Melanocyte of skin (primary cell): ENCODE measurements at places on chromosomes 6 and 20. TPM values are rescaled to one million over a fixed set of nuclear protein-coding genes. Genes with fewer than 3 reads are reported as not detected.

The TNNC2 gene
- not detected in 2 replicates for total RNA-seq

The PLCB1 gene
- total RNA-seq = under 0.01 and 1.2 TPM in 2 replicates

The IL17F gene
- total RNA-seq = not detected in 2 replicates

The SPTLC3 gene
- total RNA-seq = 0.69 and 4.0 TPM in 2 replicates

The MAS1 gene
- not detected in 2 replicates for total RNA-seq

The HTR1B gene
- total RNA-seq = 0.73 TPM in 1 of 2 replicates, not detected in the other

The HSPA12B gene
- under 0.01 TPM in 2 replicates for total RNA-seq

The BPIFB4 gene
- total RNA-seq = not detected in 2 replicates

The HDAC2 gene
- 73.9 and 104 TPM in 2 replicates for total RNA-seq

The MUC21 gene
- total RNA-seq = not detected in 2 replicates

The CDH26 gene
- 0.69 and 1.1 TPM in 2 replicates for total RNA-seq

The TDP2 gene
- total RNA-seq = 12.0 and 17.4 TPM in 2 replicates

The BMP2 gene
- under 0.01 and 0.36 TPM in 2 replicates for total RNA-seq

The SNAP25 gene
- 2.4 and 4.0 TPM in 2 replicates for total RNA-seq

The ME1 gene
- total RNA-seq = 13.9 and 19.0 TPM in 2 replicates

The CDH22 gene
- total RNA-seq = under 0.01 TPM in 1 of 2 replicates, not detected in the other

The RFX6 gene
- total RNA-seq = not detected in 2 replicates

The PSMB9 gene
- 89.3 and 114 TPM in 2 replicates for total RNA-seq
